Fibroblast of skin of left biceps (primary cell): ENCODE measurements at places on chromosomes 3 and 15.

DNA sequence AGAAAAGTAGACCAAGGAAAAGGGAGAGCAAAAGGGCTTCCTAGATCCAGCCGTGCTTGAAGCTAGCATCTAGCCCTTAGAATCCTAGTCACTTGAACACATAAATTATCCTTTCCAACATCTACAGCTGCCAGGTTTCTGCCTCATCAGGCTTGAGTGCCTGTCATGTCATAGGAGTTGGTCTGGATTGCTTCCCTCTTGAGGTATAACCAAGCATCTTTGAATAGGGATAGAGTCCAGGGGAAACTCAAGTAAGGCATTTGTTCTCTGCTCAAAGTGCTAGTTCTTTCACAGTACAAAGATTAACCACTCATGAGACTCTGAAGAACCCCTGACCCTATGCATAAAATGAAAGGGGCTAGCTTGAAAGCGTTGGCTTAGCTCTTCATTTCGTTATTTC is 72.3 kb downstream of the SLCO3A1 start:
- DNase-seq, result no peak

GRCh38 chr3:45994419-45995235 is 997 bp downstream of the FYCO1 start:
- DNase-seq, result no peak

GRCh38 chr3:57518276-57518915 is 25.7 kb downstream of the DNAH12 start:
- DNase-seq, result peak; percentile 3

DNA sequence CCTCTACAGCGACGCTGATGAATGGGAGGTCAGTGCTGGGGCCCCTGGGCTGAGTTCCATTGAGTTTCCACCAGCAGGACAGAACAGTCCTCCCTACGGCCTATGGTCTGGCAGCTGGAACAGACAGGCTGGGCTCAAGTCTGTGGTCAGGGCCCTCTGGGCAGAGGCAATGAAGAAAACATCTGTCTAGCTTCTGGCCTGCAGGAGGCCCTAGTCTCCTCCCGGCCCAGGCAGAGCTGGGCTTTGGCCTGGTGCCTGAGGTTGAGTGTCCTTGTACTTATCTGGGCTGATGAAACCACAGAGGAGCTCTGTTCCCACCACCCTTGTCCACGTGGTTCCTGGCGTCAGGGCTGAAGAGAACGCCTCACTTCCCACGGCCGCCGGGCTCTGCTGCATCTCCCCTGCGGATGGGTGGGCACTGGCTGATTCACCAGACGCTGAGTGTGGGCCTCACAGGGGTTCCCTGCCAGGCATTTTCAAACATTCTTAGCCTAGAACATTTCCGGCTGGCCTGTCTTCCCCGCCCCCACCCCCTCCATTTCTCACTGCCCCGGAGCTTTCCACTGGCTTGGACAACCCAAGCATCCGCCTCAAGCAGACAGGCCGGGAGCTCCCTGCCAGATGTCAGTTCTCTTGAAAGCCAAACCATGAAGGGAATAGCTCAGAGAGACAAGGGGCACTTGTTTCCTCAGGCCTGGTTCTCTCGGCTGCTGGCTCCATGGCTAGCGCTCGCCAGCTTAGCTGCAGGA is 20.3 kb downstream of the PPCDC start:
- DNase-seq, result peak; percentile 88

DNA sequence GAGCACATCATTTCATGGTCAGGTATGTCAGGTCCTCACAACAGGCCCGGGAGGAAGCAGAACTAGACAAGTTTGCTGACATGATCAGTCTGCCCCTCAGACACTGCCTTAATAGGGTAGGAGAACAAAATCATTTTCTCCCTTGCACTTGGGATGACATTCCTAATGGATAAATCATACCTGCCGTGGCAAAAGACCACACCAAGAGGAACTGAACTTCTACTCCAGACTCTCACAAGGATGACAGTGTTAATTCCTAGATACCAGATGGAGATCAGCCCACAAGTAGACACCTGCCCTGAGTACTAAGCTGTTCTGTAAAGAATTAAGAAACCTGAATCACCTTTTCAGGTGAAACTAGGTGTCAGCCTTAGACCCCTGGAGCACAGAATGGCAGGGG is 19.5 kb downstream of the SIAH2 start:
- no peak for DNase-seq

DNA sequence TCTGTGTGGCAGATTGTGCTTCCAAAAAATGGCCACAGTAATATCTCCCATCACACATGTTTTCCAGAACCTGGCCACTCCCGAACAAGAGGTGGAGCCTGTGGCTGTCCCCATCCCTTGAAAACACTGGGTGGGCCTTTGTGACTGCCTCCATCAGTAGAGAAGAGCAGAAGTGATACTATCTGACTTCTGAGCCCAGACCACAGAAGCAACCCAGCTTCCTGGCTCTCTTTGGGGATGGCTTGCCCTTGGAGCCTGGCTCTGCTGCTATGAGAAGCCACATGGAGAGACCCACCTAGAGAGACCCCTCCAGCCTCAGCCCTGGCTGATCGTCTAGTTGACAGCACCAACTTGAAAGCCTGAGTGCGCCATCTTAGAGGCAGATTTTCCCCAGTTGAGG is 39.8 kb upstream of the CMTM8 start:
- no peak for DNase-seq
